ENCODE measurements at places on chromosomes 5 and 9.

DNA sequence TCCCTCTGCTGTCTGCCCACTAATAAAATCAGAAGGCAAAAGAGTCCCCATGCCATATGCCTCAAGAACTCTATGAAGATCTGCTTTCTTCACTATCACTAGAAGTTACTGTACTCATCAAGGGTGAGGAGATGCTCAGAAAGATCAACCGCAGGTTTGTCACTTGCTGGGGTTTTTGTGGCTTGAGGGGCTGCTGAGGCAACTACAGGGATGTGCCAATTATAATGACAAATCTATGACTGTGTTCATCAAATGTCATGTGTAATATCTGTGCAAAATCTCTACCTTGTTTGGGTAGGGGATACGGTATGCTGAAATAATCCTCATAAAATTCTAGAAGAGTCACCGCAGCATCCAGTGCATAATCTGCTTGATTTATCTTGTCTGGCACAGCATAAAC lies 13.0 kb downstream of the ERAP1 start:
- no peak for DNase-seq

- DNase-seq, result no peak
Measured at GRCh38 chr5:74107899-74108298, 481.9 kb downstream of the ARHGEF28 start.

- DNase-seq, result no peak
Measured at GRCh38 chr5:125134216-125135081, 388.0 kb upstream of the ZNF608 start.

- no peak for DNase-seq
Measured at GRCh38 chr5:103098993-103099392, 20.9 kb downstream of the GIN1 start.

DNA sequence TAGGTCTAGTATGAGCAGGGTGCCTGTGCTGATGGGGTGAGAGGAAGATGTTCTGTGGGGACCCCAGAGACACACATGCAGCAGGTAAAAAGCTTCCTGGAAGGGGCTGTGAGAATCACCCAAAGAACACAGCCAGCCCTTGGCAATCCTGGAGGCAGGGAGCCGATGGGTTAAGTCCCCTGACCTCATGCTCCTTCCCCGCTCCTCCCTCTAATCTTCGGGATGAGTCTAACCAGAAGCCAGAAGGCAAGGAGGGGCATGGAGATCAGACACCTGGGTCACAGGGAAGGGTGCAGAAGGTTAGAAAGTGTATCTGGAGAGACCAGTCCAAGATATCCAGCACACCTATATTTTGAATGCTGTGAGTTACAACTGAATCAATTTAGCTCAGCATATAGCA lies 274.1 kb upstream of the PAPPA start:
- no peak for DNase-seq

GRCh38 chr5:79868163-79868670 lies 122.8 kb downstream of the MTX3 start:
- no peak for DNase-seq

- DNase-seq, result no peak
Measured at GRCh38 chr5:24783596-24783995, 138.8 kb upstream of the CDH10 start.

DNA sequence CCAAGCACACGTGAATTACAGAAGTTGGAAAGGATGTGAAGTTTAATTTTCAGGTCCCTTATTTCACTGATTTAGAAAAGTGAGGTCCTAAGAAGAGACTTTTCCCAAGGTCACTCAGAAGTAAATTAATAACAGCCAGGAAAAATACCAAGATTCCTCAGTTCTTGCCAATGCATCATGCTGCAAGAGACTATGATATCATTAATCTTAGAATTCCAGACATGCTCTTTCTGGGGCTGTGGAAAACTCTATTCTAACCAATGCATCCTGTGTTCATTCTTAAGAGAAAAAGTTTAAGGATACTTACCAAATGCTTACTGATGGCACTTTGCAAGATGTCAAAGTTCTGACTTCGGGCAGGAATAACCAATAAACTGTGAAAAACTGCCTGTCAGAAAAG lies 42.8 kb downstream of the TEX10 start:
- DNase-seq, result no peak

GRCh38 chr5:123720955-123721354 lies 209.0 kb downstream of the CSNK1G3 start:
- DNase-seq, result no peak

- no peak for DNase-seq
Measured at GRCh38 chr5:53378590-53379247, 101.7 kb upstream of the FST start.

DNA sequence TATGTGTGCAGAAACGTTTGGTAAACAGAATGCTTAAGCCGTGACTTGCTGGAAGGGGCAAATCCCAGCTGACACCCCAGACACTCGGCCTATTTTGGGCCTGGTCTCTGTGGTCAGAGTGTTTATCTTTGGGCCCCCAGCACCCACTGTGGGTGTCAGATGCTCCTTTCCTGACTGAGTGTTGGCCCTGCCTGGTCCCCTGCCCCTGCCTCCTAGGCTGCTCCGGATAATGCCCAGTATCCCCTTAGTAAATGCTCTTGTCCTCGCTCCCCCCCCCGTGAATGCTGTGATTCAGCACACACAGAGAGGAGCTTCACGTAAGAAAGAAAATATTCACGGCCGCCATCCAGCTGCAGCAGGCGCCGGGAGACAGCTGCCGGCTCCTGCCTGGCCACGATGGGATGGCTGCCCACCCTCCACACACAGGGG lies 11.3 kb upstream of the ANGPTL2 start:
- DNase-seq, result no peak

GRCh38 chr5:115295777-115296123 lies 704 bp downstream of the CCDC112 start:
- DNase-seq, result no peak

DNA sequence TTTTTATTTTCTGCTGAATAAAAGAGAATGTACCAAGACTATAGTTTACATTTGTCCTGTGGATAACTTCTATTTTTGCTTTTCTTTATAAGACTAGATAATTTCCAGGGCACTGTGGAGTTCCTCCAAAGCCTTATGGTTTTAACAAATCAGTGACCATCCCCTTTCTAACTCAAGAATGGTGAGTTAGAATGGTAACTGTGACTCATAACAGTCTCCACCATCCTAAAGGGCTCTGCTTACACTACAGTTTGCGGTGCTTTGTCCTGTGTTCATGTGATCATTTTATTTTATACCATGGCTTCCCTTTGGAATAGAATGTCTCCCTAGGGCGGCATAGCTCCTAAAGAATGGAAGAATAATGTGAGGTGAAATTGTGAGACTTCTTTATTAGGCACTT lies 30.2 kb downstream of the WDR36 start:
- DNase-seq, result no peak

- DNase-seq, result no peak
Measured at GRCh38 chr5:110852053-110852452, 113.2 kb downstream of the SLC25A46 start.

GRCh38 chr5:170551076-170551475 lies 47.3 kb downstream of the KCNIP1 start:
- no peak for DNase-seq

Measured in stimulated activated CD4-positive, alpha-beta T cell treated with anti-CD3 and anti-CD28 coated beads, Interleukin-15, amount 100 ng/mL, for 1 hour (primary cell).